ENCODE measurements at places on chromosomes 6 and 20.

DNA sequence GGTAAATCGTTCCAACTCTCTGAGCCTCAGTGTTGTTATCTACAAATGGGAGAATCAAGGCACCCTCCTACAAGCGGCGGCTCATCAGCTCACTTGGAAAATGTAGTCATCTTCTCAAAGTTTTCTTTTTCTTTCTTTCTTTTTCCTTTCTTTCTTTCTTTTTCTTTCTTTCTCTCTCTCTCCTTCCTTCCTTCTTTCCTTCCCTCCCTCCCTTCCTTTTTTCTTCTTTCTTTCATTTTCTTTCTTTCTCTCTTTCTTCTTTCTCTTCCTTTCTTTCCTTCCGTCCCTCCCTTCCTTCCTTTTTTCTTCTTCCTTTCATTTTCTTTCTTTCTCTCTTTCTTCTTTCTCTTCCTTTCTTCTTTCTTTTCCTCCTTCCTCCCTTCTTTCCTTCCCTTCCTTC lies 55.0 kb upstream of the TGM3 start:
- DNase-seq, result no peak

- no peak for DNase-seq
Measured at GRCh38 chr6:33549196-33549595, 30.9 kb downstream of the BAK1 start.

- DNase-seq, result no peak
Measured at GRCh38 chr6:123480986-123481385, 155.8 kb downstream of the TRDN start.

DNA sequence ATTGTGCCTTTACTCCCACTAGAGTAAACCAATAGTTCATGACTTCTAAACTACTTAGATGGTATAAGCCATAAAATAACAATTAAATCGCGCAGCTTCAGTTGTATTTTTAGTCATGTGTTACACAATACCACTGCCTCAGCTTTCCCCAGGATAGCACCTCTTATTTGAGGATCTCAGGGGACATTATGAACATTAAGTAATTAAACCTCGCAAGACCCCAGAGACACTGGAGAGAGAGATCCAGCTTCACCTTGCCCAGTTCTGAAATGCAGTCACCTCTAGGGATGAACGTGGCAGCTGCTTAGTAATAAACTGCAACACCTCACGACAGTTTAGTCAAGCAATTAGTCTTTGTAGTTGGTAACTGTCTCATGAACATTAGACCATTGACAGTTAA lies 87.1 kb downstream of the CFAP61 start:
- DNase-seq, result no peak

DNA sequence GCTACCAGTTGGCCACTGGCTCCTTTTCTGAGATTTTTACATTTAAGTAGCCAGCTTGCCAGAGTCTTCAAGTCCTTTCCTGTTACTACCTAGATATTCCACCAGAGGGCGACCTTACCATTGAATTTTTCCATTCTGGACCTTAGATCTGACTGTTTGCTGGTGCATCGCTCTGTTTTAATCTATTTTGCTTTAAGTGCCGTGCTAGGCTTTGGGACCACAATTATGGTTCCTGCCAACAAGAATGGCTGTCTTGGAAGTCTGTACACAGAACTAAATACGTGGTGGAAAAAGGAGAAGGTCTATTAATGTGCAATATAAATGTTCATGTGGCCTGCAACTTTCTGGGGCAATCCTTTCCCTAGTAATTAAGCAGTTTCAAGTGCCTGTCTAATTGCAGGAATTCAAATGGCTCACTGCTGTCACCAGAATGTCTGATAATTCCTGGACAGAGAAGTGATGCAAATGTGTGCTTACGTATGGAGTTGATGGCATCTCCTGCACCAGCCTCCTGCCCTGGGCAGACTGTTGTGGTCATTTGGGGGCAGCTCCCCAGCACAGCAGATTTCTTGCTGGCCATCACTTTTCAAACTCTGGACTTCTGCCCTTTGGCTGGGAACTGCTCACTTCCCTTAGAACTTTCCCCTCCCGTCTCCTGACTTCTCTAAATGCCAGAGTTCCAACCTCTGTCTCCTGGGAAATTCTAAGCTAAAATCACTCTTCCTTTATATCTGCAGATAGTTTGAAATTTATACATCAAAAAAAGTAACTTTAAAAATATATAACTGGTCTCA lies 5.6 kb upstream of the HLA-DOA start:
- peak; percentile 87 for DNase-seq

- peak; percentile 32 for DNase-seq
Measured at GRCh38 chr6:169803271-169803811, 51.9 kb downstream of the ERMARD start.

DNA sequence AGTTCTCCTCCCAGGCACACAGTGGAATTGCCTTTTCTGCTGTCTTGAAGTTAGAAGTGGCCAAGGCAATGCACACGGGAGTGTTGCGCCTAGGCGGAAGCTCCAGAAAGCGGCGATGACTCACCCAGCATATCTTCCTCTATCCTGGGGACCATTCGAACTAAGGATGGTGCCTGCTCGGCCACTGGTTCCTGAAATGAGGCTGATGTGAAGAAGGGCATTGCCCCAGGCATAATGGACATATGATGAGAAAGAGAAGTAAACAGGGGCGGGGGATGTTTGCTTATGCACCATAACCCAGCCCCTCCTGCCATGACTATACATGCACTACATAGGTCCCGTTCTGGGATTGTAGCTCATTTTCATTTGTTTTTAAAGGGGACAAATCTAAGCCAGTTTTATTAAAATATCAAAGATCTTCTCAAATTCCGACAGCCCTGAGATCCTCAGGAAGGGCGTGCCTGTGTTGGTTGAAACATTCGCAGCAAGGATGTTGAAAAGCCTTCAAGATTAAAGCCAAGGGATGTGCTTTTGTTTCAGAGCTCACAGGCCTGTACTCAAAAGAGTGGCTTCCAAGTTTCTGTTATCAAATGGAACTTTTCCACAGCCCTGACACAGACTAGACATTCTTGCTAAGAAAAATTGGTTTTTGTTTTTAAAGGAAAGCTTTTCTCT lies 218.5 kb downstream of the LY86 start:
- DNase-seq, result no peak

- peak; percentile 81 for DNase-seq
Measured at GRCh38 chr6:132365281-132365907, 35.9 kb downstream of the MOXD1 start.

- DNase-seq, result no peak
Measured at GRCh38 chr6:29531668-29532067, 27.9 kb downstream of the UBD start.

DNA sequence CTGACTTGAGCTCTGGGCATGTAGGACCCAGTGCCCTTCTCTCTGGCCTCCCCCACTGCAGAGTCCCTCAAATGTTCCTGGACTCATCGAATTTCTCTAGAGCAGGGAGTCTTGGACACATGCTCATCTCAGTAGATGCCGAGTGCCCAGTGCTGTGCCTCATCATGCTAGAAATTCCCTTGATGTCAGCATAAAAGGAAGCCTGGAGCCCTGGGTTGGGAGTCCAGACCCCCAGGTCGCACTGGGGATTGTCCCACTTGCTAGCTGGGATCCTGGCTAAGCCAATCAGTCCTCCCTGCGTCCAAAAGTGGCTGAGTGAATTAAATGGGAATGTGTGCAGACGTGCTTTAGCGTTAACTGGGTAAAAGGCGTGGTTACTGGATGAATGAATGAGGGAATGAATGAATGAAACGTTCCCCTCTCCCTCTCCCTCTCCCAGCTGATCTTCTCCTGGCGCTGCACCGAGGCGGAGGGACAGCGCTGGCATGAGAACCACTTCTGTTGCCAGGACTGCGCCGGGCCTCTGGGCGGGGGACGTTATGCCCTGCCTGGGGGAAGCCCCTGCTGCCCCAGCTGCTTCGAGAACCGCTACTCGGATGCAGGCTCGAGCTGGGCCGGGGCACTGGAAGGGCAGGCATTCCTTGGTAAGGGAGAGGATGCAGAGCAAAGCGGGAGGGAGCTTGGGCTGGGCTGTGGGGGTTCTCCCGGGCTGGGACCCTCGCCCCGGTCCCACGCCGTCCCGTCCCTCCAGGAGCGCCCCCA lies 1.6 kb upstream of the TOMM6 start:
- DNase-seq, result peak; percentile 17

GRCh38 chr20:50197463-50198179 lies 7.0 kb downstream of the CEBPB start:
- DNase-seq, result no peak

DNA sequence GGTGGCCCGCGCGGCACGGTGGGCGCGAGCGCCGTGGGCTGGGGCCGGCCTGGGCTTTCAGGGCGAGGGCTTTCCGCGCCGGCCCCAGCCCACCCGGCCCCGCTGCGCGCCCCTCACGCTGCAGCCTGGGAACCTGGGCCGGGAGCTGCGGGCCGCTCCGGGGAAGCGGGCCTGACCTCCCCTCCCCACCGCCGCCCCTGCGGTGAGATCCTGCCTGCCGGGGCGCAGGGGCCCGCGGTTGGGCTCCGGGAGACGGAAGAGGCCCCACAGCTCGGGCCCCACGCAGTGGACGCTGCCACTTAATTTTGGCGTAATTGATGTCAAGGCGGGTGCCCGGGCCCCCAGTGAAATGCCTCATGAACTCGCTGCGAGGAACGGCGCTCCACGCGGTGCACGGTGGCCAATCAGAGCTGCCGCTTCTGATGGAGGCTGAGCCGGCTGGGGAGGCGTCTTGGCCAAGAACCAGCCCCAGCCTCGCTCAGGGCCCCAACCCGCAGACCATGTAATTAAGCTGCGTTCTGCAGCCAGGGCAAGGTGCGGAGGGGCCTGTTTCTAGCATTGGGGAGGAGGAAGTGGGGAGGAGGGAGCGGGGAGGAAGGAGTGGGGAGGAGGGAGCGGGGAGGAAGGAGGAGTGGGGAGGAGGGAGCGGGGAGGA lies 96.1 kb upstream of the BHLHE23 start:
- peak; percentile 11 for DNase-seq

DNA sequence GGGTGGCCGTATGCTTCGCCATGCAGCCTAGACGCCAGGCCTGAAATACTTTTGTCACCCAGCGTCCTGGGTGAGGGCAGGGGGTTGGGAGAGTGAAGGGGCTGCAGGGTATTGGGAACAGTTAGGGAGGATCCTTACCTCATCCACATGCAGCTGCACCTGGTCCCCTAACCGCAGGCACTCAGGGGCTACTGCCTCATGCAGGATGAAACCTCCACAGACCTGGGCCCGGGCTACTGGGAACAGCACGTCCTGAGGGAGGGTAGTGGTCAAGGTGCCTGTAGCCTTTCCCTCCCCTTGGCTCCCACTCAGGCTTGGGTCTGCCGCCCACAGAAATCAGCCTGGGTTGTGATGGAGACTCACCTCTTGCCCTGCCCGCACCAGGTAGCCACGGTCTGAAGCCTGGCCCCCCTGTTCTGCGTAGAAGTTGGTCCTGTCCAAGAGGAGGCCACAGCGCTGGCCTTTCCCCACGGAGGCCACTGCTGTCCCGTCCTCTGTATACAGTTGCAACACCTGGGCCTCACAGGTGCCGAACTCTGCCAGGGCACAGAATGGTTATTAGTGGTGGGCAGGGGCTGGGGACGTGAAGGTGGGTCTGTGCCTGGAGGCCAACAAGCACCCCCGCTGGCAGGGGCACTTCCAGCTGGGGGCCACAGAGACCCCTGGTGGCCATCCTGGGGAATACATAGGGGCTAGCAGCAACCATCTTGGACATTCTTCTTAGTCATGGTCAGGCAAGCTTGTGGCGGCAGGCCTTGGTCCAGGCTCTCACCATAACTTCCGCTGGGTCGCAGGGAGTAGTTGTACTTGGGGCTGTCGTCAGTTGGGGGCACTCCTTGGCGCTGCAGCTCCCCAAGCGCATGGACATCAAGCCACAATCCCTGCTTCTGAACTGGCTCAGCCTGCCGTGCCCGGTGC lies 8.6 kb downstream of the AARS2 start:
- DNase-seq, result peak; percentile 29

- DNase-seq, result no peak
Measured at GRCh38 chr6:15086348-15087158, 159.3 kb upstream of the JARID2 start.

GRCh38 chr6:39934131-39934757 lies at the start of gene MOCS1:
Gene MOCS1, minus strand, starts transcription at chr6:39934462. Its CDS starts 45 bp downstream, at chr6:39934417.
- peak; percentile 61 for DNase-seq

GRCh38 chr6:167208819-167209576 lies 51.2 kb upstream of the GPR31 start:
- DNase-seq, result no peak

DNA sequence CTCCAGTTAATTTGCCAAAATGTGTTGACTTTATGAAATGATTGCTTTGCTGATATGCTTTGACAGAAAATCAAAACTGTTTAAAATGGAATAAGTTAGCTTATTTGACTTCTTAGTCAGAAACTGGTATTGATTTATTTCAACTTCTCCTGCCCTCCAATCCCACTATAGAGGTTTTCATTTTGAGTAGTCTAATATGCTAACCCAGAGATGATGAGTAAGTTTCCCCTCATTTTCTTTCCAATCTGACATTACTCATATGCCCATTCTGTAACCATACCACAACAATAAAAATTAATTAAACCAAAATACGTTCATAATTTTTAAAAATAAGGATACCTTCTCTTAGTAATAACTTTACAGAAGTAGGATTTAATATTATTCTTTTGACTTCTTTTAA lies 78.8 kb downstream of the COL19A1 start:
- no peak for DNase-seq

- DNase-seq, result no peak
Measured at GRCh38 chr20:47566269-47566668, 64.6 kb downstream of the NCOA3 start.

- no peak for DNase-seq
Measured at GRCh38 chr6:150905769-150906168, 40.3 kb downstream of the MTHFD1L start.

- no peak for DNase-seq
Measured at GRCh38 chr20:59940956-59941294, 736 bp downstream of the FAM217B start.

- DNase-seq, result peak; percentile 48
Measured at GRCh38 chr6:127100510-127101140, 17.8 kb upstream of the RSPO3 start.

GRCh38 chr6:110761371-110761770 lies 53.9 kb downstream of the CDK19 start:
- peak; percentile 53 for DNase-seq

DNA sequence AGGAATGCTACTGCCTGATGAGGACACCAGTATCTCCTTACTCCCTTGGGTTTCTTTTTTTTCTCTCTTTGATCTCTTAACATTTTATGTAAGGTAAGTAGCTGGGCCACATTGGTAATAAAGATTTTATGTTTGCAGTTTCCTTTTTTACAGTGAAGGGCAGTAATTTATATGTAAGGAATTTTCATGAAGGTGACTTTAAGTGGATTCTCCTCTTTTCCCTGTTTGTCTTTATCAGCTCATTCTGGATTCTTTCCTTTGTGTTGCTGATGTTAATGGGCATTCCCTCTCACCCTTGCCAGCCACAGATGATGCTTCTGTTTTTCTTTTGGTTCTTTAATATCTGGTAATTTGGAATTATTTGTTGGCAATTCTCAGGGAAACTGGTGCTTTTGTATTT lies 34.7 kb downstream of the AFDN start:
- no peak for DNase-seq

GRCh38 chr6:162679681-162680080 lies 47.9 kb downstream of the PRKN start:
- DNase-seq, result no peak

- no peak for DNase-seq
Measured at GRCh38 chr20:48791666-48792071, 36.1 kb downstream of the PREX1 start.
